ENCODE measurements at places on chromosomes 11 and 22. TPM values are rescaled to one million over a fixed set of nuclear protein-coding genes. Genes with fewer than 3 reads are reported as not detected.

MACROD1 gene
- total RNA-seq = 13.9 TPM

GLB1L3 gene
- total RNA-seq = 0.32 TPM

TBX10 gene
- not detected for total RNA-seq

SYCE3 gene
- total RNA-seq = not detected

OR51M1 gene
- total RNA-seq = not detected

ADM2 gene
- total RNA-seq = 3.0 TPM

CRACR2B gene
- total RNA-seq = 1.6 TPM

C11orf86 gene
- not detected for total RNA-seq

TPBGL gene
- not detected for total RNA-seq

REXO2 gene
- 197 TPM for total RNA-seq

KCNJ1 gene
- 0.11 TPM for total RNA-seq

LDHAL6A gene
- not detected for total RNA-seq

RAB3IL1 gene
- total RNA-seq = 8.5 TPM

ANO5 gene
- not detected for total RNA-seq

OR52H1 gene
- total RNA-seq = 0.65 TPM

RASL10A gene
- not detected for total RNA-seq

H19 gene
- 29.9 TPM for total RNA-seq

SLC22A12 gene
- total RNA-seq = not detected

ATG2A gene
- 15.3 TPM for total RNA-seq

NECTIN1 gene
- 4.6 TPM for total RNA-seq

Measured in articular chondrocyte of knee joint (primary cell).